ENCODE measurements at places on chromosomes 16 and 17. TPM values are rescaled to one million over a fixed set of nuclear protein-coding genes. Genes with fewer than 3 reads are reported as not detected.

- DNase-seq, result no peak
These were observed 93.6 kb upstream of the TBX2 start for GRCh38 chr17:61306003-61306402.

GRCh38 chr17:58412961-58413586, 4.3 kb downstream of the RNF43 start:
- no peak for DNase-seq

- DNase-seq, result no peak
These were observed 14.7 kb downstream of the RPH3AL start for GRCh38 chr17:337866-338265.

GRCh38 chr16:78993346-78993745, 607.2 kb downstream of the MAF start:
- DNase-seq, result no peak

GRCh38 chr17:58320570-58321323, 7.8 kb downstream of the TSPOAP1 start:
- DNase-seq, result no peak

DNA sequence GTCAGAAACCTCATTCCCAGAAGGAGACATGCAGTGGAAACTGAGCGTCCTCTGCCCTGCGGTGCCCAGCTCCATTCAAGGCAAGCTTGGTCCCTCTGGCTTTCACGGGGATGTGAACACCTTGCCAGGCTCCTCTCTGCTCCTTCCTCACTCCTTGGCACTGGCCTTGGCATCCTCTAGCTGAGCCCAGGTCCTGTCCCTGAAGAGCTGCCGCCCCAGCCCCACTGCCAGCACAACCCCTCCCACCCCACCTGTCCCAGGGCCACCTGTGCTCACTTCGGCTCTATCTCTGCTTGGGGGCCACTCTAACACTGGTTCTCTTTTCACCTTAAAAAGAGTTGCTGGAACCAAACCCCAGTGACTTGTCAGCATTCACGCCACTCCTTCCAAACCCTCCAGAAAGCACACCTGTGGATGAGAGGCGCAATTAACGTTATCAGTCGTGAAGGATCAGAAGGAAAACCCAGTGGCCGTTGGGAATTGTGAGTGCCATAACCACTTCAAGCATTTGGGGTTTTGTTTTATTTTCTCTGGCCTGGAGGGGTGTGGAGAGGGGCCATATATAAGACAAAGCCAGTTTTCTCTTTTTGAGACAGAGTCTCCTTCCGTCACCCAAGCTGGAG, 103.7 kb downstream of the AXIN2 start:
- no peak for DNase-seq

- no peak for DNase-seq
These were observed 134.4 kb downstream of the MAF start for GRCh38 chr16:79466111-79466510.

- DNase-seq, result no peak
These were observed 5.2 kb upstream of the CCL13 start for GRCh38 chr17:34351096-34351495.

DNA sequence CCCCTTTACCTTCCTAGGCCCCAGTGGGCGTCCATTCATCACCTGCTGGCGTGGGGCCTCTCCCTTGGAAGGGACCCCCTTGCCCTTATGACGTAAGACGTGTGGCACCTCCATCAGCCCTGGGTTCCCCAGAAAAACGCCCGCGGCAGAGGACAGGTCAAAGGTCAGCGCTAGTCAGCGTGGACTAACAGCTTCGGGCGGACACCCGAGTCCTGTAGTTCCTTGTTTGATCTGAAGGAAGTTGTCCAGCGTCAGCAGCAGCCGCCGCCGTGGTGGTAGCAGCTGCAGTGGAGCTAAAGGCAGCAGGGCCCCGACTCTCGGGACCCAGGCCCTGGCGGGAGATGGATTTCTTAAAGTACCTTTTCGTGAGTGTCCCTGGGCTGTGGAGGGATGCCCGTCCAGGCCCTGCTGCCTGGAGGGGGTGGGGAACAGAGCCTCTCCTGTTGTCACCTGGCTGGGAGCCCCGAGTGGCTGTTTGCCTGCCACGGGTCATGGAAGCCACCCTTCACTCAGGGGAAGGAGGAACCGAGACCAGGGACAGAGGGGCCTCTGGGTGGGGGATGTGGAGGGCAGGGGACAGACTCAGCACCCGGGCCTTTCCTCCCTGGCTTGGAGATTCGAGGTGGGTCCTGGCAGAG, 123.6 kb downstream of the OR1D5 start:
- no peak for DNase-seq

- no peak for DNase-seq
These were observed 30.5 kb upstream of the CACNG1 start for GRCh38 chr17:67013891-67014290.

The MYO15B gene
- total RNA-seq, result 98.5 TPM

The KRTAP4-9 gene
- not detected for total RNA-seq

The KCNG4 gene
- total RNA-seq, result not detected

The OGFOD3 gene
- 76.9 TPM for total RNA-seq

The CHD9NB gene
- 55.0 TPM for total RNA-seq
